ENCODE measurements at places on chromosomes 3 and 15. TPM values are rescaled to one million over a fixed set of nuclear protein-coding genes. Genes with fewer than 3 reads are reported as not detected.

The SLC22A13 gene
- total RNA-seq = 0.60 TPM

The SNTN gene
- not detected for total RNA-seq

The KIF7 gene
- 15.5 TPM for total RNA-seq

The MCF2L2 gene
- 2.7 TPM for total RNA-seq

The XCR1 gene
- total RNA-seq = 13.9 TPM

The FEZF2 gene
- not detected for total RNA-seq

The GOLGA6A gene
- total RNA-seq = not detected

GRCh38 chr15:65339920-65340319 lies 35.4 kb downstream of the RNU5B-1 start:
- DNase-seq = no peak

DNA sequence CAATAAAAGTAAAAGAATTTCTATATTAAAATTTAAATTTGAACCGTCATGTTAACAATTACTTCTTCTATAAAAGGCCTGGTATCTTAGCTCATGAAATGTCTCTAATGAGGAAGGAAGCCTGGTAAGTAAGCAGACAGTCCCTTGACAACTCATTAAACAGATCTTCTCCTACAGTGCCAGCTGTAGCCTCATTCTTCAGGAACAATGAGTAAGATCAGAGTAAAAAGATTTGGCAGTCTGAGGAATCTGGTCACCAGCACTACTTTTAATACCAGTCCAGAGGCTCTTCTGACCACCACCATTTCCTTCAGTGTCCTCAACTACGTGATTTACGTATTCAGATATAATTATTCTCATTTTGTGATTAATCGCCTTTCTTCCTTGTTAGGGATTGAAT lies 955.0 kb upstream of the ALCAM start:
- no peak for DNase-seq

GRCh38 chr3:18295171-18295920 lies 129.8 kb downstream of the SATB1 start:
- no peak for DNase-seq

DNA sequence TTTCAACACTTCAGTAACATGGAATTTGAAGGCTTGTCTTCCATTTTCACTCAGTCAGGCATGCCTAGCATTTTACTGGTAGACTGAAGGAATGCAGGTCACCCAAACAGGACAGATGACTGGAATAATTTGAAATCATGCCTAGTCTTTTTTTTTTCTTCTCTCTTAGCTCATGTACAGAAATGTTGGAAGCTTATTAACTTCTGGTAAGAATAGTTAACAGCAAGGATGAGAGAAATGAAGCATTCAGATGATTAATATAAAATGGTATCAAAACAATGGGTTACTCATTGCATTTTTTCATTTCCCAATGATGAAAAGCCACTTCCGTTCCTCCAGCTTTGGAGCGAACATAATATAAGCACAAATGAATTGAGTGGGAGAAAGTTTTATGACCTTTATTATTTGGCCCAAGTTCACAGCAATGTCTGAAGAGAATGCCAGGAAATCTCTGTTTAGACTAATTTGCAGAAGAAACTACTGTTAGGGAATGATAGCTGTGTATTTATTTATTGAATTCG lies 431.6 kb upstream of the RASGRP1 start:
- DNase-seq = no peak

- DNase-seq = no peak
Measured at GRCh38 chr3:15646851-15647511, 45.4 kb downstream of the BTD start.

- DNase-seq = no peak
Measured at GRCh38 chr15:67025719-67026609, 39.4 kb upstream of the SMAD3 start.

DNA sequence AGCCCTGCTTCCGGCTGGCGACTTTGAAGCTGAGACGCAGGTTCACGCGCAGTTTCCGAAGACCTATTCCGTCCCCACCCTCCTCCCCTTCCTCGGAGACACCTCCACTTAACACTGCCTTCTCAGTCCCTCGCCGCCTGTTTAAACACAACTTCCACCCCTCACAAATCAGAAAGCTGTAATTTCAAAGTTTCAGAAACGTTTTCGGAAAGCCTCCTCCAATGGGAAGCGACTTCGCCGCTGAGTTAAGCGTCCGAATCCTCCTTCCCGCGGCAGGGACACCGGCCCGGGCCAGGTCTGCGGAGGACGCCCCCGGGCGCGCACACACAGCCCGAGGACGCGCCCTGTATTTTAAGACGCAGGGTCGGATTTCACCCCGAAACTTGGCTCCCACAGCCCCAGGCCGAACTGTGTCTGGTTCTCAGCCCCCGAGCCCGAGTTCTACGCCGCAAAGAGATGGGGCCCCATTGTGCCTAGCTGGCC lies 559 bp upstream of the LRRN1 start:
- peak; percentile 71 for DNase-seq

GRCh38 chr3:170765419-170766078 lies 104.4 kb downstream of the RPL22L1 start:
- no peak for DNase-seq

GRCh38 chr15:52558196-52558595 lies 10.6 kb downstream of the ARPP19 start:
- DNase-seq = no peak

GRCh38 chr3:40309925-40310695 lies 603 bp downstream of the EIF1B start:
- peak; percentile 78 for DNase-seq

Measured in type B pancreatic cell (in vitro differentiated cells).